ENCODE measurements at places on chromosomes 7 and 10. TPM values are rescaled to one million over a fixed set of nuclear protein-coding genes. Genes with fewer than 3 reads are reported as not detected.

GRCh38 chr10:123272171-123272570 lies 118.0 kb downstream of the BUB3 start:
- no peak for DNase-seq
- H3K36me3 ChIP-seq, result peaks cover 3% of the 10 kb centered on the region
- H3K4me1 ChIP-seq, result no peaks in the 10 kb centered on the region
- H3K4me3 ChIP-seq, result no peak overlapping the region
- H3K27me3 ChIP-seq, result peaks cover 2% of the 10 kb centered on the region
- no peak overlapping the region for H3K27ac ChIP-seq

Gene NCF1
- total RNA-seq, result 0.80 TPM

Gene WEE2
- total RNA-seq, result 0.33 TPM

GRCh38 chr10:102242118-102242485 lies 790 bp upstream of the PITX3 start:
- H3K4me3 ChIP-seq, result peak overlapping the region; percentile 82
- peaks cover 17% of the 10 kb centered on the region for H3K27me3 ChIP-seq
- H3K27ac ChIP-seq, result no peak overlapping the region
- DNase-seq, result no peak
- H3K4me1 ChIP-seq, result peaks cover 35% of the 10 kb centered on the region

DNA sequence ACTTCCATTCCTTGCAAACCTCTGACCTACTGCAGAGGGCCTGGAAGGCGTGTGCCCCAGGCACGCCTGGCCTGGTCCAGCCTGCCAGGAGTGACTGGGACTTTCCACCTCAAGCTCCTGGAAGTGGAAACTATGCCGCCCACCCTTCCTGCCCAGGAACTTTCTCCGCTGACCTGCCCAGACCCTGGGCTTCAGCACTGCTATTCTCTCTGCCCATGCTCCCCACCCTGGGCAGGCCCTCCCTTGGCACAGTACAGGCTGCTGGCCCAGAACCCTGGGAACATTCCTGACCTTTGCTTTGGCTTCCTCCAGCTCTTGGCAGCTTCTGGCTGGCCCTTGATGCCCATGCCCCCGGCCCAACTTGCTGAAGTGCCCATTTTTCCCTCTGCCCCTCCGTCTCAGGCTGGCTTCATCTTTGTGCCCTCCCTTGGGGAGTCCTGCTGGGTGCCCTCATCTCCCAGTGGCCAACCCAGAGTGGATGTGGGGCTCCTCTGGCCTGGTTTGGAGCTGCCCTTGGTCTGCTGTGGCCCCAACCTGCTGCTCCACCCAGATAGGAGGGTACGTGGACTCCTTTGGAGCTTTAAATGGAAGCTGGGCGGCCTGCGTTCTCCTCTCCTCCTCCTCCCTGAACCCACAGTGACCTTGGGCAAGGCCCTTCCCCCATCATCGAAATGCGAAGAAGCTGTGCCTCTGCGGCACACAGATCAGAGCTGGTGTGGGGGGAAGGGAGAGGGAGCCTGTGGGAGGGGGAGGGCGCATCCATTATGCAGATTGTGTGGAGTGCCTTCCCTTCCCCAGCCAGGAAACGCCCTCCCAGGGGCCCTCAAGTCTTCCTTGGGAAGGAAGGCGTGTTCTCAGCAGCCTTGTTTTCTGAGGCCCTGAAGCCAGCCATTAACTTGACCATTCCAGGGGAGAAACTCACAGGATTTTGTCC lies 3.4 kb downstream of the MMRN2 start:
- H3K27ac ChIP-seq, result peak overlapping the region; percentile 83
- H3K4me1 ChIP-seq, result peaks cover 63% of the 10 kb centered on the region
- H3K27me3 ChIP-seq, result peaks cover 11% of the 10 kb centered on the region
- H3K36me3 ChIP-seq, result peaks cover 38% of the 10 kb centered on the region
- peak overlapping the region; percentile 98 for H3K4me3 ChIP-seq

Gene TRIM74
- total RNA-seq, result 1.0 TPM

GRCh38 chr10:112203328-112204076 lies 19.9 kb upstream of the GPAM start:
- H3K4me1 ChIP-seq, result peaks cover 3% of the 10 kb centered on the region
- H3K4me3 ChIP-seq, result no peak overlapping the region
- H3K27ac ChIP-seq, result no peak overlapping the region
- no peak for DNase-seq
- H3K27me3 ChIP-seq, result peaks cover 7% of the 10 kb centered on the region

GRCh38 chr10:6423004-6423403 lies 157.1 kb downstream of the PRKCQ start:
- no peak for DNase-seq
- H3K36me3 ChIP-seq, result peaks cover 13% of the 10 kb centered on the region
- H3K4me3 ChIP-seq, result no peak overlapping the region
- H3K27ac ChIP-seq, result no peak overlapping the region
- H3K27me3 ChIP-seq, result no peaks in the 10 kb centered on the region

Gene SLC26A5
- 3.0 TPM for total RNA-seq

DNA sequence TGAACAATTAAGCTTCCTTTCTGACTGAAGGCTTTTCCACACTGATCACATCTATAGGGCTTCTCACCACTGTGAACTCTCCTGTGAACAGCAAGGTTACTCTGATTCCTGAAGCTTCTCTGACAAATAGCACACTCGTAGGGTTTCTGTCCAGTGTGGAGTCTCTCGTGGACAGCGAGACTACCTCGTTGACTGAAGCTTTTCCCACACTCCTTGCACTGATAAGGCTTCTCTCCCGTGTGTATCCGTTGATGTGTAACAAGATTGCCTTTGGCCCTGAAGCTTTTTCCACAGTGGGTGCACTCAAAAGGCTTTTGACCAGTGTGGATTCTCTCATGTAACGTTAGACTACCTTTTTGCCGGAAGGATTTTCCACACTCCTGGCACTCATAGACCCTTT lies 4.4 kb downstream of the ZNF32 start:
- H3K27me3 ChIP-seq, result peaks cover 5% of the 10 kb centered on the region
- no peak overlapping the region for H3K27ac ChIP-seq
- peaks cover 2% of the 10 kb centered on the region for H3K4me1 ChIP-seq
- no peak for DNase-seq
- H3K4me3 ChIP-seq, result peak overlapping the region; percentile 79
- peaks cover 48% of the 10 kb centered on the region for H3K36me3 ChIP-seq

Gene HOXA2
- total RNA-seq, result 1.1 TPM

Gene BET1
- 30.0 TPM for total RNA-seq
